ENCODE measurements at places on chromosomes 6 and 20. TPM values are rescaled to one million over a fixed set of nuclear protein-coding genes. Genes with fewer than 3 reads are reported as not detected.

Gene PTPRK
- total RNA-seq: 53.3 TPM

Gene TINAG
- not detected for total RNA-seq

DNA sequence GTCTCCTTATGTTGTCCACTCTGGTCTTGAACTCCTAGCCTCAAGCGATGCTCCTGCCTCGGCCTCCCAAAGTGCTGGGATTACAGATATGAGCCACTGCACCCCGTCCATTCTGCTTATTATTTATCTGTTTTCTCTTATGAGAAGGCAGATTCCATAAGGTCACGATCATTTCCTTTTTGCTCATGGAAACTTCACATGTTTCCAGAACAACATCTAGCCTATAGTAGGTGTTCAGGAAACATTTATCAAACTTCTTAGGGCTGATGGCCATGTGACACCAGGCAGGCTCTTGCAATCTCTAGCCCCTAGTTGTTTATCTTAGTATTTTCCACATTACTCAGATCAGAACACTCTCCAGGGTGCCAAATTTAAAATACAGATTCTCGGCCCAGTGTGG is 61.2 kb downstream of the ZFP64 start:
- H3K27ac ChIP-seq: no peak overlapping the region
- H3K4me1 ChIP-seq: no peaks in the 10 kb centered on the region
- no peaks in the 10 kb centered on the region for H3K27me3 ChIP-seq
- H3K36me3 ChIP-seq: no peaks in the 10 kb centered on the region
- DNase-seq: no peak
- H3K4me3 ChIP-seq: no peak overlapping the region

DNA sequence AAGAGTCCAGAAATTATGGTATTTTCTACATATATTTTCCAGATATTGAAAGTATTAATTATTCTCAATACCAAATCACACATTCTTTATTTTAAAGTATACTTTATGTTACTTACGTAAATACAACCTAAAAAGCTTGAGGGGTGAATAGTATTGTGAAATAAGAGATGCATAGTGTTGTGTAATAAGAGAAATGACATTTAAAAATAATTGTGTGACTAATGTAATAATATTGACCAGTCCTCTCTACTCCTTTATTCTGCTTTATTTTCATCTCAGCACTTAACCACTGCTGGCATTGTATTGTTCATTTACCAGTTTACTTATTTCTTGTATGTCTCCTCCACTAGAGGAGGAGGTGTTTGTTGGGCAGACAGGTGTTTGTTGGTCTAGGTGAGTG is 135.6 kb downstream of the EYA4 start:
- H3K4me1 ChIP-seq: no peaks in the 10 kb centered on the region
- H3K27me3 ChIP-seq: no peaks in the 10 kb centered on the region
- H3K36me3 ChIP-seq: no peaks in the 10 kb centered on the region
- no peak overlapping the region for H3K4me3 ChIP-seq

DNA sequence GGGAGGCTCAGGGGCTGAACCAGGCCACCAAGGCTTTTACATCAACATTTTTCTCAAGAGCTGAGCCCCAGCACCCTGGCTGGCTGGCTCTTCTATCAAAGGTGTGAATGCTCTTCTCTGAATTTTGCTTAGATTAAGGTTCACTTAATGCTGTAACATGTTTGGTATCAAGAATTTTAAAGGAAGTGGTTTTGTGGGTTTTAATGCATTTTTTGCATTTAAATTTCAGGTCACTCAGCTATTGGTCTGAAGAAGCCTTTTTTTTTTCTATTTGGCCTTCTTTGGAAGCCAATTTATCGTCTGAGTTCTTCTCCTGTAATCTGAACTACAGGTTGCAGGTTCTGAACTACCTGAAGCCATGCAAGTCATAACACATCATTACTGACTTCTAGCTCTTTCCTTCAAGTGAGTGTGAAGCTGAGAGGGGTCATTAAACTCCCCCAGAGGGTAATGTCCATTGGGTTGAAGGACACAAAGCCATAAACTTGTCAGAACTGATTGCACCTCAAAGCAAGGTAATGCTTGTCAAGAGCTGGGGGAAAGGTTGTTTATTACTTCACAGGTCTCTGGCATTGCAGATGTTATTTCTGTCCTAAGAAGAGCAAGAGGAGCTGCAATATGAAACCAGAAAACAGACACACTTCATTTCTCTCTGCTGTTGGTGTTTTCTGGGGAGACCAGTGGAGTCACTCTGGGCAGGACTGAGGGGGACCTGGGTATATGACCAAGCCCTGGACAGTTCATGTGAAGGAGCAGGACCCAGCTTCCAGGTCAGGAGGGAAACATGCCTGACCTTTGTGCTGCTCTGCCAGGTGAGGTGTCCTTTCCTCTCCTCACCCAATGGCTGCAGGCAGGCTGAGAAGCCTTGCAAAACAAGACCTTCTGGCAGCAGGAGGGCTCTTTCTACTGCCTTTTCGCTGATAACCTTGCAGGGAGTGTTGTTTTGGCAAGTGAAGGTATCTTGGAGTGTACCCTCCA is 26.1 kb upstream of the NEDD9 start:
- no peaks in the 10 kb centered on the region for H3K27me3 ChIP-seq
- no peak for DNase-seq

- DNase-seq: no peak
- H3K27ac ChIP-seq: no peak overlapping the region
- no peaks in the 10 kb centered on the region for H3K4me1 ChIP-seq
- no peak overlapping the region for H3K4me3 ChIP-seq
Measured at GRCh38 chr6:72948153-72948552, 277.1 kb downstream of the KHDC1L start.

DNA sequence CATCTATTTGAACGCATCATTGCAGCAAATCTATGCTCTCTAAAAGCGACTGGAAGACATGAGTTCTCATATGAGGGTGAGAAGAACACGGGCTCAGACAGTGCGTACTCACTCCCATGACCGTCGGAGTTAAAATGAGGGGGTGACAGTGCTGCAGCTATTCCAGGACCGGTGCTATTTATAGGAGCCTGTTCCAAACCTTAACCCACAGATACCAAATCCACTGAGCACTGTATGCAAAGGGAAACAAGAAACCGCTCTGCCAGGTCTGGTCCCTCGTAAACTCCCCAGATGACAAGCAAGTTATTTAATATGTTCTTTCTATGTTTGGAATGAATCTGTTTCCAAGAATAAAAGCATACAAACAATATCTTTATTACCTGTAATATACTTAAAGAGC is 22.9 kb downstream of the PPP1R3G start:
- H3K36me3 ChIP-seq: no peaks in the 10 kb centered on the region
- no peak overlapping the region for H3K27ac ChIP-seq
- H3K27me3 ChIP-seq: no peaks in the 10 kb centered on the region

DNA sequence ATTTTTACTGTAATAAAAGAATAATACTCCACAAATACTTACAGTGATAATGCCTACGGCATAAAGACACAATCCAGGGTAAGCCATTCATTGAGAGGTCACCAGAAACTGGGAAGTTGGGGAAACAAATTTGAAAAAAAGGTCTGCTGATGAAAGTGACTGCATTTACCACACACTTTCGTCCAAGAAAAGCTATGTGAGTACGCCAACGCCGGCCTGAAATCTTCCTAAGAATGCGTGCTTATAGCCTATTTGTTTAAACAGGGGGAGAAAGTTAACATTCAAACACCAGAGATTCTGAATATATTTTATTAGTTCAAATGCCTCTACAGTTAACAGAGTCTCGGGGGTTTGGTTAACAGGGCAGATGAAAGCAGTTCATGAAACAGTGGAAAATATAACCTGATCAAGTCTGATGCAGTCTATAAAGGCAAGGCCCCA is 657 bp upstream of the LTV1 start:
- H3K36me3 ChIP-seq: no peaks in the 10 kb centered on the region
- no peak for DNase-seq
- peaks cover 8% of the 10 kb centered on the region for H3K4me1 ChIP-seq
- peak overlapping the region; percentile 84 for H3K27ac ChIP-seq

DNA sequence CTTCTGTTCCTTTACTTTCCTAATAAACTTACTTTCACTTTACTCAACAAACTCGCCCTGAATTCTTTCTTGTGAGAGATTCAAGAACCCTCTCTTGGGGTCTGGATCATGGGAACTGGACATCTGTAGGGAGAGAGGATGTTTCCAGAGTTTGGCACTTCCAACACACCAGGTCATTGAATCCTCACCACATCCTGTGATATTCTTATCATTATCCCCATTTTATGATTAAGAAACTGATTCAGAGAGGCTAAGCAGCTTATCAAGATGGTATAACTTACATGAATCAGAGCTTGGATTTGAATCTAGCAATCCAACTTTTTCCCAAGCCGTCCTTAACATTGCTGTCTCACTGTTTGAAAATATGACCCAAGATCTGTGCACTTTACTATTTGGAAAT is 15.5 kb downstream of the PPIL6 start:
- no peak for DNase-seq
- no peaks in the 10 kb centered on the region for H3K36me3 ChIP-seq
- no peak overlapping the region for H3K27ac ChIP-seq
- H3K4me3 ChIP-seq: no peak overlapping the region

DNA sequence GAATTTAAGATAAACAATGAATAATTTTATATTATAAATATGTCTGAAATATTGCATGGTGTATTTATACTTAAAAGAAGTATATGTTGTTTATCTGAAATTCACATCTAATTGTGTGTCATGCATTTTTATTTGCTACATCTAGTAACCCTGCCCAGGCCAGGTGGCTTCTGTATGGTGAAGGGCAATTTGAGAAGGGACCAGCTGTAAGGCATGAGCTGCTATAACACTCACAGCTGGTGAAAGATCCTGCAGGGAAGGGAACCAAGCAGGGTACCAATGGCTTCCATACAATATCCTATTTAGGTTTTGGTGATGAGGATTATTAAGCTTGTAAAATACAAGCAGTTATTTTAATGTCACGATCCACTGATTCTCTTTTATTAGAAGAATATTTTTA is 921.8 kb upstream of the GJE1 start:
- H3K4me3 ChIP-seq: no peak overlapping the region
- H3K27ac ChIP-seq: no peak overlapping the region
- no peaks in the 10 kb centered on the region for H3K36me3 ChIP-seq
- no peaks in the 10 kb centered on the region for H3K27me3 ChIP-seq

Gene TCP11
- not detected for total RNA-seq

Gene NRSN1
- not detected for total RNA-seq

DNA sequence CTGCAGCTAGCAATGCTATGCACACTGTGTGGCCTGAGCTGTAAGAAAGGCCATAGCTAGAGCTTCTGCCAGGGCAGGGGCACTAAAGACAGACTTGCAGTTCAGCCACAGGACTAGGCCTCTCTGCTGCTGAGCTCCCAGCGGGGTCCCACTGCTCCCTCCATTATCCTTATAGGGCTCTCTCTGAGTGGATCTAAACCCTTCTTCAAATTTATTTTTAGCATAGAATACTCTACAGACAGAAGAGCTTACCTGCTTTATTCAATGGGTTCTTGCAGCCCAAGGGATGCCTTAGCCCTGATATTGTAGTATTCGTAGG is 100.9 kb upstream of the MLN start:
- no peaks in the 10 kb centered on the region for H3K36me3 ChIP-seq
- no peak for DNase-seq
- no peak overlapping the region for H3K27ac ChIP-seq

DNA sequence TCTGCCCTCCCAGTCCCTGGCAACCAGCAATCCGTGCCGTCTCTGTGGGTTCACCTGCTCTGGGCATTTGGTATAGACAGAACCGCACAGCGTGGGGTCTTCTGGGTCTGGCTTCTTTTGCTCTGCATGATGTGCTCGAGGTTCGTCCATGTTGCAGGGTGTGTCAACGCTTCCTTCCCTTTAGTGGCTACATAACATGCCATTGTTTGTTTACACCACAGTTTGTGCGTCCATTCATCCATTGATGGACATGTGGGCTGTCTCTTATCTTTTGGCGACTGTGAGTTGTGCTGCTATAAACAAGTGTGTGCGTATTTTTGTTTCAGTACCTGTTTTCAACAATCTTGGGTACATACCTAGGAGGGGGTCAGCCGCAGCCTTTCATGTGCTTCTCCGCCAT is 149.5 kb upstream of the RPS6KA2 start:
- DNase-seq: no peak
- H3K27ac ChIP-seq: no peak overlapping the region

Gene SLC22A7
- total RNA-seq: not detected

DNA sequence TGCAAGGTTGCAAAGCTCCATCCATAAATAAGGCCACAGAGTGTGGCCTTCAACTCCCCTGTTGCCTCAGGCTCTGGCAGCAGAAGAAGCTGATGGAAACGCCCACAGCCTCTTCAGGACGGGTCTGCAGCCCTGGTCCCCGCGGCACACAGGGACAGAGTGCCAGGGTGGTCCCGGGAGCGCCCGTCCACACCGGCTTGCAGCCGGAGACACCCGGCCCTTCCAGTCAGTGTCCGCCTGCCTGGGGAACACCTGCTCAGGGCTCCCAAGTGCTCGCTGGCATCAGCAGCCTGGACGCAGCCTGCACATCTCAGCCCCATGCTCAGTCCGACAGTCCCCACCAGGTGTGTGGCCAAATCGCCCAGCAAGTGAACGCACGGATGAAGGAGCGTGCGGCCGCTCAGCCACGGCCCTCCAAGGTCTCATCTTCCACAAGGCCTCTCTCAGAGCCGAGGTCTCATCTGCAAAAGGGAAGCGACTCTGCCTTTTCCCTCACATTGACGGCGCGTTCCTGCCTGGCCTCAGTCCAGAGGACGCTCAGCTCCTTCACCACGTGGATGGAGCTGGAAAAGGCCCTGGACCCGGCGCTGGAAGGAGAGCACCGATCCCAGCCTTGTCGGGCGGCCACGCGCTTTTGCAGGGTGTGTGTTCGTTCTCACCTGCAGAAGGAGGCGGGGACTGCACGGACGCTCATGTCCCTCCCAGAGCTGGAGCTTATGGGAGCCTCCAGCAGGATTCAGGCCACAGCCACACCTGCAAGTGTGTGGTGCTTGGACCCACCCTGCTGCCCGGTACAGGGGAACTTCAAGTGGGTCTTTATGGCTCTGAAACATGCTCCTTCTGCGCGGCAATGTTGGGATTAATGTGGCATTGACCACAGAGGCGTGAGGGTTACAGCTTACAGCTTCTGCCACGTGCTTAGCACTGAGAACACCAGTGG is 180.4 kb downstream of the DLL1 start:
- no peak overlapping the region for H3K4me3 ChIP-seq
- no peaks in the 10 kb centered on the region for H3K27me3 ChIP-seq
- H3K27ac ChIP-seq: no peak overlapping the region
- no peak for DNase-seq
- H3K36me3 ChIP-seq: no peaks in the 10 kb centered on the region

- no peak overlapping the region for H3K27ac ChIP-seq
- no peak overlapping the region for H3K4me3 ChIP-seq
- peaks cover 5% of the 10 kb centered on the region for H3K4me1 ChIP-seq
- H3K36me3 ChIP-seq: no peaks in the 10 kb centered on the region
- DNase-seq: no peak
Measured at GRCh38 chr20:47389867-47390347, 33.4 kb upstream of the ZMYND8 start.

GRCh38 chr20:3071610-3072529 is at the start of gene OXT:
Gene OXT, plus strand, starts transcription at chr20:3071620. Its CDS starts 36 bp downstream, at chr20:3071656.
- DNase-seq: no peak
- no peaks in the 10 kb centered on the region for H3K4me1 ChIP-seq
- no peak within 1 kb of the TSS for H3K27ac ChIP-seq
- no peaks in the 10 kb centered on the region for H3K27me3 ChIP-seq

All from pancreas (tissue), 10 donors.